ENCODE measurements at places on chromosomes 4 and X.

GRCh38 chr4:77432717-77433417, 172.8 kb upstream of the CXCL13 start:
- peak; percentile 19 for DNase-seq

- DNase-seq, result no peak
Observed at GRCh38 chrX:10629905-10630304, 9.5 kb upstream of the MID1 start.

DNA sequence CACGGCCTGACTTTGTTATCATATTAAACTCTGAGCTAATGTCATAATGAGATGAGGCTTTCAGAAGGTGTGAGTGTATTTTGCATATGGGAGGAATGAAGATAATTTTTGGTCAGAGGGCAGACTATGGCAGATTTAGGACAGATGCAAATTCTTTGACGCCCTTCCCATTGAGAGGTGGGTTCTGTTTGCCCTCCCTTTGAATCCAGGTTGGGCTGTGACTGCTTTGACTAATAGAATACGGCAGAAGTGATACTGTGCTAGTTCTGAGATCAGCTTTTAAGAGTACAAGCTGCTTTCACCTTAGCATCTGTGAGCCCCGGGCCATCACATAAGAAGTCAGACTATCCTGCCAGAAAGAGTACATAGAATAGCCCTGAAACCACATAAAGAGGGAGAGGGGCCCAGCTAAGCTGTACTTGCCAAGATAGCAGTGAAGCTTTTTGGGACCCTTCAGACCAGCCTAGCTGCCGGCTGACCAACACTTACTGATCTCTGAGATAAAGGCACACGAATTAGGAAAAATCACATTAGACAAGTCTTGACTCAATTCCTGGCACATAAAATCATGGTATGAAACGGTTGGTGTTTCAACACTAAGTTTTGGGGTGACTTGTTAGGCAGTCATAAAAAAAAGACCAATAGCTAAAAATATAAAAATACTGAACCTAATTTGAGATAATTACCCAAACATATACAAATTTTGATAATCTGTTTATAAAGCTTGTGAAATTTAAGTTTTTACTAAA, 166.7 kb upstream of the SH3RF1 start:
- DNase-seq, result no peak

DNA sequence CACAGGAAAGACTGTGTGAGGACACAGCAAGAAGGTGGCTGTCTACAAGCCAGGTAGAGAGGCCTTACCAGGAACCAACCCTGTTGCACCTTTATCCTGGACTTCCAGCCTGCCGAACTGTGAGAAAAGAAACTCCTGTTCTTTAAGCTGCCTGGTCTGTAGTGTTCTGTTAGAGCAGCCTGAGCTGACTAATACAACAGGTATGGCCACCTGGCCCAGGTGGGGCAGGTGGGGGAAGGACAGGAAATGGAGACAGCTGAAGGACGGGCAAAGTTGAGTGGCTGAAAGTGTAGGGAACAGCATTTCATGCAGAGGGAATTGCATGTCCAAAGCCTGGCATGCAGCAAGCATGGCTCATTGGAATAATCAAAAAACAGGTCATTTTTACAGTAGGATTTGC, 35.1 kb downstream of the CYTL1 start:
- no peak for DNase-seq
